ENCODE measurements at places on chromosomes 11 and 22. TPM values are rescaled to one million over a fixed set of nuclear protein-coding genes. Genes with fewer than 3 reads are reported as not detected.

Gene ZDHHC5
- total RNA-seq: 28.6 TPM

Gene SCGB2A2
- total RNA-seq: not detected

Gene TXNRD2
- 3.3 TPM for total RNA-seq

Gene MMP1
- not detected for total RNA-seq

Gene SLC5A4
- total RNA-seq: not detected

Gene OR10G4
- not detected for total RNA-seq

Gene TMEM191C
- total RNA-seq: 0.42 TPM

Gene GUCD1
- total RNA-seq: 209 TPM

Gene EIF4ENIF1
- total RNA-seq: 13.2 TPM

Gene ZNF70
- total RNA-seq: 2.3 TPM

Gene SF3B2
- 194 TPM for total RNA-seq

Gene HTR3A
- 2.0 TPM for total RNA-seq

Gene TRIM49
- not detected for total RNA-seq

Gene TMEM132A
- total RNA-seq: 66.0 TPM

Gene TTC36
- not detected for total RNA-seq

Gene MS4A3
- not detected for total RNA-seq

Gene SLC15A3
- total RNA-seq: 2.7 TPM

Gene CALCA
- 1.1 TPM for total RNA-seq

Gene BACE1
- 12.4 TPM for total RNA-seq

Gene PIH1D2
- total RNA-seq: 0.37 TPM

Gene TMPRSS5
- 0.21 TPM for total RNA-seq

Gene DEFB131B
- total RNA-seq: not detected

Gene NEFH
- 2.0 TPM for total RNA-seq

Gene C22orf23
- total RNA-seq: 0.26 TPM

Gene NCAM1
- 7.1 TPM for total RNA-seq

Gene OR52I1
- not detected for total RNA-seq

Gene EXPH5
- total RNA-seq: 1.2 TPM

Gene APOA5
- total RNA-seq: 0.11 TPM

Gene PANX3
- not detected for total RNA-seq

Gene OR5B21
- total RNA-seq: not detected

Gene MRGPRF
- total RNA-seq: 6.5 TPM

Gene SCGB1C1
- not detected for total RNA-seq

Gene XKR3
- not detected for total RNA-seq

Gene VSIG10L2
- total RNA-seq: not detected

Gene CD59
- 15.2 TPM for total RNA-seq

Gene TSKU
- total RNA-seq: 53.3 TPM

Gene RAB36
- total RNA-seq: 1.7 TPM

Gene TMPRSS6
- total RNA-seq: not detected

Gene LMO2
- total RNA-seq: 0.87 TPM

Gene CPSF7
- 42.6 TPM for total RNA-seq

Gene APOL5
- total RNA-seq: not detected

Gene KRTAP5-1
- not detected for total RNA-seq

Gene MYEOV
- 2.0 TPM for total RNA-seq

Gene TMEM191B
- 0.66 TPM for total RNA-seq

Gene APOL4
- total RNA-seq: not detected

Gene OR2AG1
- total RNA-seq: not detected

Gene TLCD5
- 17.7 TPM for total RNA-seq

Gene PKDREJ
- total RNA-seq: not detected

Gene E2F8
- 5.6 TPM for total RNA-seq

Gene OSM
- not detected for total RNA-seq

Gene C11orf65
- total RNA-seq: 0.41 TPM

Gene BDNF
- 2.9 TPM for total RNA-seq

Gene CAT
- not detected for total RNA-seq

Gene UBXN1
- 81.2 TPM for total RNA-seq

Gene TNRC6B
- total RNA-seq: 13.0 TPM

Gene LRRC55
- total RNA-seq: 0.04 TPM

Gene LMNTD2
- 4.0 TPM for total RNA-seq
